HepG2 (cell line): ENCODE measurements at places on chromosomes 7 and 10. TPM values are rescaled to one million over a fixed set of nuclear protein-coding genes. Genes with fewer than 3 reads are reported as not detected.

The EVX1 gene
- not detected in 2 replicates for polyA plus RNA-seq

The MPLKIP gene
- 38.2 and 40.1 TPM in 2 replicates for polyA plus RNA-seq

The TUBB8 gene
- 0.26 and 0.50 TPM in 2 replicates for polyA plus RNA-seq

The CYP3A4 gene
- polyA plus RNA-seq: 0.07 and 0.24 TPM in 2 replicates

The SYCE1 gene
- polyA plus RNA-seq: not detected in 2 replicates

The TNPO3 gene
- 22.1 and 23.8 TPM in 2 replicates for polyA plus RNA-seq

The FAM237B gene
- polyA plus RNA-seq: not detected in 2 replicates

The STAG3 gene
- 0.09 and 0.12 TPM in 2 replicates for polyA plus RNA-seq

The CALD1 gene
- polyA plus RNA-seq: 40.5 and 53.0 TPM in 2 replicates

The PTN gene
- polyA plus RNA-seq: not detected in 2 replicates

The TMEM139 gene
- 13.8 and 14.0 TPM in 2 replicates for polyA plus RNA-seq

The AGMO gene
- polyA plus RNA-seq: 0.47 and 0.50 TPM in 2 replicates
